ENCODE measurements at places on chromosomes 13 and 19. TPM values are rescaled to one million over a fixed set of nuclear protein-coding genes. Genes with fewer than 3 reads are reported as not detected.

- no peak for DNase-seq
These were observed 15.6 kb downstream of the CAPS start for GRCh38 chr19:5929625-5930024.

DNA sequence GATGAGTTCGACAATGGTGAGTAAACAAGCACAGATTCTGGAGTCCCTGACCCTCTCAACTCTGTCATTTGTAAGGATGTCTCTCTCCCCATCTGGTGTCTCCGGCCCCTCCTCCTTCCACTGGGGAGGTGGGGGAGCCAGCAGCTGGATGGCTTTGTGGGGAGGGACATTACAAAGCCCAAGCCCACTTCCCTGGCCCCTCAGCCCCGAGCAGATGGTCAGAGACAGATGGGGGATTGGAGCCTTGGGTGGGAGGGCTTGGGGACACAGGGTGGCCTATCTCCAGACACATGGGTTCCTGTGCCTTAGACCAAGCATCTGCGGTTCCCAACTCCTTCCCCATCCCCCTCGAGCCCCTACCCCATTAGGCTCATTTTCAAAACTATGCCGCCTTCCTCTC lies 2.5 kb downstream of the TIMM50 start:
- no peak for DNase-seq

DNA sequence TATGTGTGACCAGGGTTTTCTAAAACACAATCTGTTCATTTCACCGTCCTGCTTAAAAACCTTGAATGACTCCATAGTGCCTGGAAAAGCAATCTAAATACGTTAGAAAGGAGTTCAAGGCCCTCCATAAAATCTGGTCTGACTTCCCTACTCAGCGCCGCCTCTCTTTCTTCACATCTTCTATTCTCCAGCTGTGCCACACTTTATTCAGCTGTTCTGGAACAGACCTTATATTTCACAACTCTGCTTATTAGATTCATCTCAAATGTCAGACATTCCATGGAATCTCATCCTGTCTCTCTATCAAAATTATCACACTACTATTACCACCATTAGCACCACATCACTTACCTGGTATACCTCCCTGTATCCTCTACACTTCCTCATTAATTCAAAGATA lies 19.8 kb upstream of the SPART start:
- no peak for DNase-seq

GRCh38 chr13:50228527-50228926 lies 213.3 kb downstream of the KCNRG start:
- no peak for DNase-seq

- DNase-seq, result no peak
These were observed 133.3 kb downstream of the USP12 start for GRCh38 chr13:27038323-27038722.

DNA sequence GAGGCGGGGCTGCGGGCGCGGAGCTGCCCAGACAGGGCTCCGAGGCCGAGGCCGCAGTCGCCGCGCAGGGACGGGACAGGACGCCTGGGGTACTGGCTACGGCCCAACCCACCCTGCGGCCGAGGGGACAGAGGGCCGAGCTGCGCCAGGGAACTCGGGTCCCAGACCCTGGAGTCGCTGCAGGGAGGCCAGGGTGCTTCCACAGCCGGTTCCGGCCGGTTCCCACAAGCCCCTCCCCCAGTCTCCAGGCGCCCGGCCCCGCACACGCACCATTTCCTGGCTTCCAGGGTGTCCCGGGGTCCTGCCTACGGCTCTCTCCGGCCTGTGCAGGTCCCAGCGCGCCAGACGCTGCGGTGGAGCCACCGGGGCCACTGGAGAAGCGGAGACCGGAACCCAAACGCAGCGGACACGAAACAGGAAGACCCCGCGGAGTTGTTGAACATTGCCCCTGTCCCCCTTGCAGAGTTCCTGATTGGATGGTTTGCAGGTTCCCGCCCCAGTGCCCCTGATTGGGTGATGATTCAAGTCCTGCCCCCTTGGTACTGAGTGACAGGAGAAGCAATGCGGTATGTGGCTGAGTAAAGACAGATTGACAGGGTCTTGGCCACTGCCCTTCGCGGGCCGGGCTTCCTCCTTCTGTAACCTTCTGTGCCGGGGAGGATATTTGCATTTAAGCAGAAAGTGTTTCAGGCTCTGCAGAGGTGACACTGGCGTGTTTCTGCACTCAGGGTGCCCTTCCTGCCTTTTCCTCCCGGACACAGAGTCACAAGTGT lies at the start of gene ZNF564:
Gene ZNF564, minus strand, starts transcription at position 423 of the 773 bp plus-strand sequence. Its CDS starts 150 bp downstream, at position 273.
- DNase-seq, result peak; percentile 98

GRCh38 chr19:2050991-2051772 lies at the start of gene MKNK2:
Gene MKNK2, minus strand, starts transcription at chr19:2051244. Its CDS starts 393 bp downstream, at chr19:2050851.
- peak; percentile 94 for DNase-seq

The TMEM272 gene
- total RNA-seq, result not detected

The CEACAM7 gene
- 329 TPM for total RNA-seq

Measured in colonic mucosa (tissue), 4 donors.